ENCODE measurements at places on chromosomes 4 and X. TPM values are rescaled to one million over a fixed set of nuclear protein-coding genes. Genes with fewer than 3 reads are reported as not detected.
A peak's percentile ranks its signal among the peaks of the same experiment; 100 is the strongest.

The PTPN13 gene
- 97.3 TPM for polyA plus RNA-seq

The ZMAT1 gene
- 29.0 TPM for polyA plus RNA-seq

The PDCL2 gene
- polyA plus RNA-seq, result not detected

The ASB11 gene
- 0.17 TPM for polyA plus RNA-seq

The PDGFC gene
- polyA plus RNA-seq, result 34.1 TPM

The FAM13A gene
- polyA plus RNA-seq, result 44.1 TPM

The CXorf49 gene
- polyA plus RNA-seq, result not detected

DNA sequence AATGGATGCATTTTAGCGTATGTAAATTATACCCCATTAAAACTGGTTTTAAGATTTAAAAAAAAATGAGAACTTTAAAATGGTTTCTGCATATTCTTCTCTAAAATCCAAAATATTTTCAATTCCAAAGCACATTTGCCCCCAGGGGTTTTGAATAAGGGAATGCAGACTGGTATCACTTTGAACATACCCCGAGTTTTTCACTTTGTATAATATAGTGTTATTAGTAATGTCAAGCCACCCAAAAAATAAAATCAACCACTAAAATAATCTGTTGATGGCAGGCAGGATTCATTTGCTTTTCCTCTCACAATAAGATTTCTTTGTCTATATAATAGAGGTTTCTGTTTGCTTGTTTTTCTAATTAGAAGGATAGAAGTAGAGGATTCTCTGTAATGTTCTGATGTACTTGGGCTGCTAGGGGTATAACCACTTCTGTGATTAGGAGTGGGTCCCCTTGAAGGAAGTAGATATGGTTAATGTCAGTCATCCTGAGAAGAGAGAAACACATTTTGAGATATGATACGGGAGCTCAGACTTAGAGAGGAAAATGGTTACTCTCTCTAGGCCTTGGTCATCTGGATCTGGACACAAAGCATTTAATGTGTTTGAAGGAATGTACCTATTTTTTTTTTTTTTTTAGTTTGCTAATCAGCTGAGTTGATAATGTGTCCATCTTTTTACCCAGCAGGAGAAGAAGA is 9.3 kb upstream of the LIN54 start:
- no peak overlapping the region for H3K27ac ChIP-seq
- no peaks in the 10 kb centered on the region for H3K27me3 ChIP-seq
- no peak for DNase-seq

DNA sequence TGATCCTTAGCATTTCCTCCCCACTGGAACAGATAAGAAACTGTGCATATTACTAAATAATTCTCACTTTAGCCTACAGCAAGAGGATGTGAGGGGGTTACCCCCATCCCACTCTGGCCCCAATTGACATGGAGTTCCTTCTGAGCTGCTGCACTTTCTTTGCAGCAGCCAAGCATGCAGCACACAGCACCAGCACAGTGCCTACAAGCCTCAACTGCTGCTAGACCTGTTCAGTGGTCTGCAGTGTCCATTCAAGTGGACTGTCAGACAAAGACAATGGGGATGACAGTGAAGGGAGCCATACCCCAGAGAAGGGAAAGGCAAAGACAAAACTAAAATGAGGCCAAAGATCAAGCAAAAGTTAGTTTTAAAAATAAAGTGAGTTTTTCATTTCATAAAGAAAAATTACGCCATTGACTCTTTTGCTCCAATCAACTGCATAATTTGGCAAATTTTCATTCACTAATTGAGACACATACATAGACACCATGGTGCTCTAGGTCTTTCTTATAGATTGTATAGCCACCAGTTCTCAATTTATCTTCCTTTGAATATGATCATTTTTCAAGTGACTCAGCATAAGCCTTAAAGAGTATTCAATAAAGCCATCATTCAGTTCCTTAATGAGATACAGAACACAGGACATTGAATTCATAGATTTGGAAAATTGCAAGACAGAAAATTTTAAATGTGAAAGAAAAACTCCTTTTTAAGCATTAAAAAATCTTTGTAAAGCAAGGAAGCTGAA is 410.6 kb downstream of the HNRNPD start:
- H3K36me3 ChIP-seq, result no peaks in the 10 kb centered on the region
- no peak overlapping the region for H3K27ac ChIP-seq
- H3K27me3 ChIP-seq, result no peaks in the 10 kb centered on the region
- no peak for DNase-seq
- H3K4me1 ChIP-seq, result no peaks in the 10 kb centered on the region

DNA sequence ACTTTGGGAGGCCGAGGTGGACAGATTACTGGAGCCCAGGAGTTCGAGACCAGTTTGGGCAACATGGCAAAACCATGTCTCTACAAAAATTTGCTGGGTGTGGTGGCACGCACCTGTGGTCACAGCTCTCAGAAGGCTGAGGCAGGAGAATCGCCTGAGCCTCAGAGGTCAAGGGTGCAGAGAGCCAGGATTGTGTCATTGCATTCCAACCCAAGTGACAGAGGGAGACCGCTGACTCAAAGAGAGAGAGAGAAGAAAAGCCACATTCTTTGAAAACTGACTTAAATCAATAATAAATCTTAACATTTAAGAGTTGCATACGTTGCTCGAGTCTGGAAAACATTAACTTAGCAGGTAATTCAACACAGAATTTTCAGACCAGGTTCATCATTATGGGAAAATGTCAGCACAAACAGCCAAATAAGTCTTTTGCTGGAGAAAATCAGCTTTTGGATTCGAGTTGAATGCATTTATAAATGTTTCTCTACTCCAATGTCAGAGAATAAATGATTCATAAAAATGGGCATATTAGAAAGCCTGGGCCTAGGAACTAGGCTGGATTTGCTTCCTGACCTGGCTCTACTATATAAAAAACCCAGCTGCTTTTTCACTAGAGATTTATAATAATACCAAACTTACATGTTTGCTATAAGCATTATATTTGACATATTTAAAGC is 68.3 kb upstream of the RBPJ start:
- H3K36me3 ChIP-seq, result no peaks in the 10 kb centered on the region
- DNase-seq, result no peak
- no peak overlapping the region for H3K4me3 ChIP-seq
- H3K27me3 ChIP-seq, result no peaks in the 10 kb centered on the region
- H3K4me1 ChIP-seq, result no peaks in the 10 kb centered on the region

DNA sequence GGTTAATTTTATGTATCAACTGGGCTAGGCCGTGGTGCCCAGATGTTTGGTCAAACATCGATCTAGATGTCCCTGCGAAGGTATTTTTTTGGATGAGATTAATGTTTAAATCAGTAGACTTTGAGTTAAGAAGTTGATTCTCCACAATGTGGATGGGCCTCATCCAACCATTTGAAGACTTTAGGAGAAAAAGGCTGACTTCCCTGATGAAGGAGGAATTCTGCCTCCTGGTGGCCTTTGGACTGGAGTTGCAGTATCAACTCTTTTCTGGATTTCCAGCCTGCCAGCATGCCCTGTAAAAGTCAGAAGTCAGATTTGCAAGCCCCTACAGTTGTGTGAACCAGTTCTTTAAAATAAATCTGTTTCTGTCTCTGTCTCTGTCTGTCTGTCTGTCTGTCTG is 91.4 kb downstream of the STK32B start:
- H3K27ac ChIP-seq, result no peak overlapping the region
- H3K4me1 ChIP-seq, result no peaks in the 10 kb centered on the region
- peak; percentile 53 for DNase-seq
- no peaks in the 10 kb centered on the region for H3K36me3 ChIP-seq

DNA sequence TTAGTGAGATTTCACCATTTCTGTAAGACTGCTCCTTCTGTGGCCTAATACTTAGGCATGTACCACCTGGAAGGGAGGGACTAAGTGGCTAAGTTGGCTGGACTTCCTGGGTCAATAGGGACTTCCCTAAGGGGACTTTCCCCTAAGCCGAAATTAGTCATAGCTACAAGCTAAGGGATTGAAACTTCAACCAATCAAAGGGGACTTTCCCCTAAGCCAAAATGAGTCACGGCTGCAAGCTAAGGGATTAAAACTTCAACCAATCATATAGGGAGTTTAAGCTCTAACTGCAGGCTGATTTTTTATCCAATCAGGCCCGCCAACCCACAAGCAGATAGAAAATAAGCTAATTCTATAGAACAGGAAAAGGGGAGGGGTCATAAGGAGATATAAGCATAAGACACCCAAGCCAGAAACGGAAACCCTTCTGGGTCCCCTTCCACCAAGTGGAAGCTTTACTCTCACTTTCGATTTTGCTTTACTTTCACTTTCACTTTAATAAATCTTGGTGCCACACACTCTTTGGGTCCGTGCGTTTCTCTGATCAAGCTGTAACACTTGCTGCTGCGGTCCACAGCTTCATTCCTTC is 382.8 kb downstream of the KLHL4 start:
- no peaks in the 10 kb centered on the region for H3K36me3 ChIP-seq
- no peak overlapping the region for H3K4me3 ChIP-seq
- H3K4me1 ChIP-seq, result no peaks in the 10 kb centered on the region

DNA sequence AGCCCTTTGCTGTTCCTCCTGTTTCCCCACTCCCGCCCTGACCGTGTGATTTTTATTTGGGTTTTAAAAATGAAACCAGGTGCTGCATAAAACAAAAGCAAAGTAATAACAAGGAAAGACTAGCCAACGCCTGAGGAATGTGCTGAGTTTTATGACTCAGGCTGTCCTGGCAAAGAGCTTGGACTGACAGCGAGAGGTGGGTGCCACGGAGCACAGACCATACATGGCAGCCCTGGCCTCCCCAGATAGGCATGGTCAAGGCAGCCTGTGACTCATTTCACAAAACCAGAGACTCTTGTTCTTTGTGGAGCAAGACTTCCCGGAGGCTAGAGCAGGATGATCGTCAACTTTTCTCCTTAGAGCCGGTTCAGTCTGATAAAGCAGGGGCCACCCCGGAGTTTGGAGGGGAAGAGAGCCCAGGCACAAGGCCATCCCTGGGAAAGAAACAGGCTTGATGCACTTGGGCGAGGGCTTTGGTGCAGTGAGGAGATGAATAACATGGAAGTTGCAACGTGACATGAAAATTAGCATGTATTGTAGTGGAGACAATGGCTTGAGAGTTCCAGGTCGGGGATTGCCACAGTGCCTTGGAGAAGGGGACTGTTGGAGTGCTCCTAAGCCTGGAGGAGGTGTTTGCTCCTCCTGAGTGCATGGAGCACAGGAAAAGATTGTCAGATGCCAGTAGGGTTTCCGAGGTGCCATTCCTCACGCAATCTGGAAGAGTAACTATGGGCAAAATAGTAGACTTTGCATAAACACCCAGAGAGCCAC is 54.8 kb downstream of the C4orf51 start:
- no peaks in the 10 kb centered on the region for H3K36me3 ChIP-seq
- H3K4me3 ChIP-seq, result no peak overlapping the region
- H3K4me1 ChIP-seq, result peaks cover 47% of the 10 kb centered on the region
- H3K27me3 ChIP-seq, result no peaks in the 10 kb centered on the region
- peak overlapping the region; percentile 89 for H3K27ac ChIP-seq

GRCh38 chrX:104618106-104618895 is 52.3 kb downstream of the IL1RAPL2 start:
- no peak overlapping the region for H3K4me3 ChIP-seq
- H3K4me1 ChIP-seq, result no peaks in the 10 kb centered on the region
- no peak overlapping the region for H3K27ac ChIP-seq
- DNase-seq, result no peak
- no peaks in the 10 kb centered on the region for H3K36me3 ChIP-seq

DNA sequence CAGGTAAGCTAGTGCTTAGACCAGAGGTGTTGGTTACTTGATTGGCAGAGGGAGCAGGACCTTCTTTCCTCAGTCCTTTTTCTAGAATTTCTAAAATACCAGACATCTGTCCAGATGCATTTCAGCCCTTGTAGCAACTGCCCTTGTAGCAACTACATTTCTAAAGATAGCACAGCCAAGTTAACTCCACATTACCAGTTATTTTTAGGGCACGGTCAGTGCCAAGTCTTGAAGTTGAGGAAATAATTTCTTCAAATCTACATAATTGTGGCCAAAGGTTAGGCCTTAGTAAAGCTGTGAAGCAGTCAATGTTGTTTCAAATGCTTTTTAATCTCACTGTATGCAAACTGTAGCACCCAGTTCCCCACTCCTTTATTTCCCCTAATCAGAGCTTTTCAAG is 62.9 kb downstream of the MID1IP1 start:
- H3K27ac ChIP-seq, result no peak overlapping the region
- peaks cover 7% of the 10 kb centered on the region for H3K4me1 ChIP-seq
- no peak for DNase-seq
- H3K36me3 ChIP-seq, result no peaks in the 10 kb centered on the region
- H3K4me3 ChIP-seq, result no peak overlapping the region
- no peaks in the 10 kb centered on the region for H3K27me3 ChIP-seq

DNA sequence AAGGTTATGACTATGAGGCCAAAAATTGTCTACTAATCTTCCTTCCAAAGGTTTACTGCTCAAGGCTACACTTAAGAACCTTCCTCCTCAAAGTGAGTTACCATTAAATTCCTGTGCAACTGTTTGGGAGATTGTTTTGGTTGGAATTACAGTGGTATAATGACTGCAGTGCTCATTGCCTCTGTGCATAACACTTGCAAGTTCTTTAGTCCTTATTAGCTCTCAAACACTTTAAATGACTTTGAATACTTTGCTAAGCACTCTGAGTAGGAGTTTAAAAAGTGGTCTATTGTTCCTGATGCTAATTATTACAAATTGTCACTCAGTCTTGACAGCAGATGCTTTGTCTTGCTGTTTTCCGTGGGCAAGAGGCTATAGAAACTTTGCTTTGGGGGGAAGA is 422.8 kb upstream of the PABPC4L start:
- no peaks in the 10 kb centered on the region for H3K36me3 ChIP-seq
- H3K27ac ChIP-seq, result no peak overlapping the region
- no peak for DNase-seq
- no peaks in the 10 kb centered on the region for H3K4me1 ChIP-seq

DNA sequence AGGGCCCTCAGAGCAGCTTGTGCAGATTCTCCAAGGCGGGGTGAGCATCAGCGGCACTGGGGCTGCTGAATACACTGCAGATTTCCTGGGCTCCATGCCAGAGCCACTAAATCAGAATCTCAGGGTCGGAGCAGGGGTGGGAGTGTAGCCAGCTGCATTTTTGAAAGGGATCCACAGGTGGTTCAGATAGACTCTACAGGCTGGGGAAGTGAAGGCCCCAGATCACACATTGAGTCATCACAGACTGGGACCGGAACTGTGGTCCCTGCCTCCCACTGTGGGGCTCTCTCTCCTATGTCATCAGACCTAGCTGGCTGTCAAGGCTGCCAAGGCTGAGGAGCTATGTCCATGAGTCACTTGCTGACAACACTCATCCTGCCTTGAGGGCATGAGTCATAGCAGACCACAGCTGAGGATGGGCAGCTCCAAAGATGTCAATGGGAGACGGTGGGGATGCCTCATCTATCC is 162.3 kb upstream of the MAMLD1 start:
- H3K4me3 ChIP-seq, result no peak overlapping the region
- no peak overlapping the region for H3K27ac ChIP-seq
- no peaks in the 10 kb centered on the region for H3K36me3 ChIP-seq
- H3K27me3 ChIP-seq, result no peaks in the 10 kb centered on the region

- peaks cover 15% of the 10 kb centered on the region for H3K4me1 ChIP-seq
- no peaks in the 10 kb centered on the region for H3K36me3 ChIP-seq
Measured at GRCh38 chrX:71118985-71119535, 664 bp downstream of the MED12 start.

GRCh38 chrX:54482839-54483593 is 13.0 kb downstream of the FGD1 start:
- no peaks in the 10 kb centered on the region for H3K36me3 ChIP-seq
- no peak for DNase-seq
- H3K27me3 ChIP-seq, result no peaks in the 10 kb centered on the region
- peak overlapping the region; percentile 47 for H3K27ac ChIP-seq
